Muscle of leg (tissue), 16 donors: ENCODE measurements at places on chromosomes 2 and 18. TPM values are rescaled to one million over a fixed set of nuclear protein-coding genes. Genes with fewer than 3 reads are reported as not detected.
A peak's percentile ranks its signal among the peaks of the same experiment; 100 is the strongest.

DNA sequence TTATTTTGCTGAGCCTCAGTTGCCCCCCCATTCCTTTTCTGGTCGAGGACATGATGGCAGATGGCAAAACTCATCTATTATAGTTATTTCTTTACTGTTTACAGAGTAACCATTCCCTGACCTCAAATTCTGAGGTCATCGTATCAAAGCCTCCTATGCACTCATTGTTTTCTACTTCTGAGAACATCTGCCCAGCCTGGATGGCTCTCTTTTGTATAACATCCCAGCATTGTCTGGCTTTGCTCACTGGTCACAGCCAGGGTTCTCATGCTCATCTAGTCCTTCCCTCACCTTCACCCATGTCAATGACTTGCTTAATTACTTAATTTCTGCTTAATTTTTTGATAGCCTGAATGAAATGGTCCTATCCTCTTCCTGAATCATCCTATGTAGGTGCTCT lies 472.1 kb downstream of the PARD3B start:
- no peaks in the 10 kb centered on the region for H3K4me1 ChIP-seq
- no peak for DNase-seq
- no peak overlapping the region for H3K27ac ChIP-seq
- H3K36me3 ChIP-seq: no peaks in the 10 kb centered on the region

DNA sequence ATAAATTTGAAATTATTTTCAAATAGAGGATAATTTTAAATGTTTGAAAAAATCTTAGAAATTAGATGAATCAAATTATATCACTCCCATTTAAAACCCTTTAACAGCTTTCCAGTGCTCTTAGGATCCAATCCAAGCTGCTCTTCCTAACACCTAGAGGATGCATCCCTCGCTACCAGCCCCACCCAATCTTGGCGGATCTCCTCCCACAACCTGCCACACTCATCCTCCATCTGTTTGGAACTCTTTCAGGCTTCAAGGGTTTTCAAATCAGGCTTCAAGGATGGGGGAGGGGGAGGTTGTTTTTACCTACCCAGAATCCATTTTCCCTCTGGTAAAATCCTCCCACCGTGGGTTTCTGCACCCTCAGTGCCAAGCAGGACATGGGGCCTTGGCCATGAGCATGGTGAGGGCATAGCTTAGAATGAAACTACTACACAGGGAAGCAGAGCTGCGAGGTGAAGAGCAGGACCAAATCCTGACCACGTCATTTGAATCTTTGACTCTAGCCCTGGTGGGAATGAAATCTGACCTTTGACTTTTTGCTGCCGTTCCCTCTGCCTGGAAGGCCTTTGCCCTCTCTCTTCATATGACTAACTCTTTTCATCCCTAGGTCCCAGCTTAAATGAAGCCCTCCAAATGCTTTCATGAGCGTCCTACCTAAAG lies 113.0 kb upstream of the MAPRE2 start:
- DNase-seq: no peak
- H3K27me3 ChIP-seq: no peaks in the 10 kb centered on the region
- H3K4me3 ChIP-seq: no peak overlapping the region
- H3K27ac ChIP-seq: no peak overlapping the region
- H3K36me3 ChIP-seq: no peaks in the 10 kb centered on the region

- H3K4me3 ChIP-seq: no peak overlapping the region
- no peak for DNase-seq
- H3K27me3 ChIP-seq: peaks cover 12% of the 10 kb centered on the region
- H3K36me3 ChIP-seq: no peaks in the 10 kb centered on the region
These were observed 486.4 kb downstream of the BCL11A start for GRCh38 chr2:60067006-60067405.

GRCh38 chr2:201127152-201127511 lies 11.2 kb downstream of the CFLAR start:
- peaks cover 4% of the 10 kb centered on the region for H3K36me3 ChIP-seq
- peaks cover 38% of the 10 kb centered on the region for H3K4me1 ChIP-seq

GRCh38 chr18:77262643-77263465 lies 13.2 kb downstream of the GALR1 start:
- no peaks in the 10 kb centered on the region for H3K27me3 ChIP-seq
- DNase-seq: no peak
- H3K4me1 ChIP-seq: no peaks in the 10 kb centered on the region
- no peaks in the 10 kb centered on the region for H3K36me3 ChIP-seq
- no peak overlapping the region for H3K4me3 ChIP-seq

The OR6B3 gene
- total RNA-seq: not detected

GRCh38 chr2:98142106-98142791 lies 55.3 kb downstream of the VWA3B start:
- H3K27ac ChIP-seq: peak overlapping the region; percentile 29
- H3K4me3 ChIP-seq: no peak overlapping the region
- H3K4me1 ChIP-seq: peaks cover 24% of the 10 kb centered on the region
